ENCODE measurements at places on chromosomes 16 and 17.
A peak's percentile ranks its signal among the peaks of the same experiment; 100 is the strongest.

DNA sequence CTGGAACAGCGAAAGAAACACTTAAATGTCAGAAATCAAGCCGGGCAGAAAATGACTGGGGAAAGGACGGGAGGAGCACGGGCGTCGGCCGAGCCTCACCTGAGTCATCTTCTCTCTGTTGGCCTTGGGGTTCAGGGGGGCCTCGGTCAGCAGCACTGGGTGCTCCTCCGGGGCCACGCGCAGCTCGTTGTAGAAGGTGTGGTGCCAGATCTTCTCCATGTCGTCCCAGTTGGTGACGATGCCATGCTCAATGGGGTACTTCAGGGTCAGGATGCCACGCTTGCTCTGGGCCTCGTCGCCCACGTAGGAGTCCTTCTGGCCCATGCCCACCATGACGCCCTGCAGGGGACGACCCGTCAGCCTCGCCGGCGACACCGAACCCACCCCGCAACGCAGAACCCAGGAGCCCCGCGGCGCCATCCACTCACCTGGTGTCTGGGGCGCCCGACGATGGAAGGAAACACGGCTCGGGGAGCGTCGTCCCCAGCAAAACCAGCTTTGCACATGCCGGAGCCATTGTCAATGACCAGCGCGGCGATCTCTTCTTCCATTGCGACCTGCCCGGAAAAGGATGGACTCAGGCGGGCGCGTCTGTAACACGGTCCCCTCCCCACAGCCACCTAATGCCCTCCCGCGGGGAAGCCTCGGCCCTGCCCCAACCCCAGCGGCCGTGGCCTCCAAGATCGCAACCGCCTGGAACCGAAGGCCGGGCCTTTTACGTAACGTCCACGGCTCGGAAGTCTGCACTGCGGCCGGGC, 616 bp downstream of the ACTG1 start:
- no peak for DNase-seq

GRCh38 chr17:64401941-64402340, 11.3 kb upstream of the PECAM1 start:
- no peak for DNase-seq

DNA sequence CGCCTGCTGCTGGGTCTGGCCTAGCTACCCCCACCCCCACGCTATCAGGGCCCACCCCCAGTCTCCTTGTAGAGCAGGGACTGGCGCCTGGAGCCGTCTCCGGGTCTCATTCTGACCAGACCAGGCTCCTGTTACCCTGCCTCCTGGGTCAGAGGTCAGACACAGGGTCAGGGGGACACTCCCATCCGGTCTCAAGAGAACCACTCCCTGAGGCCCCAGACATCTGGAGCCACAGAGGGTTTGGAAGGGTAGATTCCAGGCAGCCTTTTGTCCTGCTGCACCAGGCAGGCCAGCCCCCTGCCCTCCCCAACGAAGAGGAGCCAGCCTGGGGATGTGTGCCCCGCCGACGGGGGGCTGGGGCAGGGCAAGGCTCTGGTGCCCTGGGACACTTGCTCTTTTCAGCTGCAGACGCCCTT, 944 bp upstream of the WFIKKN1 start:
- no peak for DNase-seq

DNA sequence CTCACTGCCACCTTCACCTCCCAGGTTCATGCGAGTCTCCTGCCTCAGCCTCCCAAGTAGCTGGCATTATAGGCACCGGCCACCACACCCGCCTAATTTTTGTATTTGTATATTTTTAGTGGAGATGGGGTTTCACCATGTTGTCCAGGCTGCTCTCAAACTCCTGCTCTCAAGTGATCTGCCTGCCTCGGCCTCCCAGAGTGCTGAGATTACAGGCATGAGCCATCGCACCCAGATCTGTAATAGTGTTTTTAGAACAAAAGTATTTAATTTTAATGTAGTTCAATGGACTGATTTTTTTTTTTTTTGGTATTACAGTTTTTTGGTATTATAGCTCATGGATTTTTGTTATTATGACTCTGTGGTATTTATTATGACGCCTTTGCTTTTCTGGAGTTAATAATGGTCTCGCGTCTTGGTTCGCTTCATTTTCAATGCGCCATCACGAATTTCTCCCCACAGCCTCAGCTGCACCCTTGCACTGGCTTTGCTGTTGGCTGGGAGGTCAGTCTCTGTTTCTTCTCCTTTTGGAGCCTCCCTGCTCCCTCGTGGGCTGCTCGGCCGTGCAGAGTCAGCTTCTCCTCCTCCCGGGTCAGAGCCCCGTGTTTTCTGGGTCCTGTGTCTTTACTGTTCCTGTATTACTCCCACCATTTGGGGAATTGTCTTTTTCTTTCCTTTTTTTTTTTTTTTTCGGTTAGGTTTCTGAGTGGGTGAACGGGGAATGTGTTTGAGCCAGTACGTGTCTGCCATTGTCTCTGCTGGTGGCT, 27.2 kb downstream of the BAIAP2 start:
- DNase-seq = no peak

DNA sequence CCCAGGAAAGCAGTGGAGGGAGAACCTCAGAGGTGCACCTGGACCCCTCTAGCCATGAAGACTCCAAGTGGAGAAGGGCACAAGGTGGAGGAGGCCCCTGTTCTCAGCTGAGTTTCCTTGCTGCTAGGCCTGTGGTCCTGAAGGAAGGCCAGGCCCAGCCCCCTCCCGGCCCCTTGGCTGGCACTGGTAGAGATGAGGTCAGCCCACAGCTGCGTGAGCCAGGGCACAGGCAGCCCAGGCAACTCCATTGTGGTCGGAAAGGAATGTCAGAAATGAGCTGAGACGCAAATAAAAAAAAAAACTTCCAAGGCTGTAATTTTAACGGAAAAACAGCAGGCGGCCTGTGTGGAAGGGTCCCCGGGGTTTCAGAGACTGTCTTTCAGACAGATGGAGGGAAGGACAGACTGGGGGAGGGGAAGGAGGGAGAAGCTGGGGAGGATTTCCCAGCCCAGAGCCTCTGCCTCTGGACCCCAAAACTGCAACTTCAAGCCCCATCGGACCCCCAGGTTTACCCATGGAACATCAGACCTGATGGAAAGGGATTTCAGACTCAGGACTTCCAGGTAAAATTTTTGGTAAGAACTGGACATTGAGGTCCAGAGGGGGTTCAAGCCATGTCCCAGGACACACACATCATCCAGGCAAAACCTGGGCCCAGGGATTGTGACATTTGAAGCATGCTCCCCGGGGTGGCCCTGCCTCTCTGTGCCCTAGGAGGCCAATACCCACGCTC, 25.6 kb upstream of the MRPS23 start:
- peak; percentile 56 for DNase-seq

DNA sequence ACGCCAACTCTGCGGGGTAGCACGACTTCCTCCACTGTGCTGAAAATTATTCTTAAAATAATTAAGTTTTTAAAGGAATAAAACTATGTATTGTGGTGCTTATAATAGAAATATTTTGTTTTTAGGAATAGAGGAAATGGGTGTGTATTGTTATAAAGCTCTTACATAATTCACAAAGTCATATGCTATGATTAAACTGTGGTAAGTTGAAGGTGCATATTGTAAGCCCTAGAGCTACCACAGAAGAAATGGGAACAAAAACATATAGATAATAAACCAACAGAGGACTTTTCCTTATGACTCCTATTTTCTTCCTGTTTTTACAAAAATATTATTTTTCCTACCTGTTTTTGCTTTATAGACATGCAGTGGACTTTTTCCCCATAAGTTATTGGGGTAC, 4.3 kb upstream of the SLFN11 start:
- no peak for DNase-seq
